Activated T-helper 1 cell treated with anti-CD3 and anti-CD28 coated beads, Interleukin-12 subunit alpha, Interleukin-12 subunit beta, Interleukin-2, Interleukin-4 antibody, amounts not matched to agents 30 ng/mL and 10 ng/mL and 1 ng/mL, durations not matched to agents 14 hours and 24 hours and 36 hours (primary cell): ENCODE measurements at places on chromosomes 5 and 9. TPM values are rescaled to one million over a fixed set of nuclear protein-coding genes. Genes with fewer than 3 reads are reported as not detected.

DNA sequence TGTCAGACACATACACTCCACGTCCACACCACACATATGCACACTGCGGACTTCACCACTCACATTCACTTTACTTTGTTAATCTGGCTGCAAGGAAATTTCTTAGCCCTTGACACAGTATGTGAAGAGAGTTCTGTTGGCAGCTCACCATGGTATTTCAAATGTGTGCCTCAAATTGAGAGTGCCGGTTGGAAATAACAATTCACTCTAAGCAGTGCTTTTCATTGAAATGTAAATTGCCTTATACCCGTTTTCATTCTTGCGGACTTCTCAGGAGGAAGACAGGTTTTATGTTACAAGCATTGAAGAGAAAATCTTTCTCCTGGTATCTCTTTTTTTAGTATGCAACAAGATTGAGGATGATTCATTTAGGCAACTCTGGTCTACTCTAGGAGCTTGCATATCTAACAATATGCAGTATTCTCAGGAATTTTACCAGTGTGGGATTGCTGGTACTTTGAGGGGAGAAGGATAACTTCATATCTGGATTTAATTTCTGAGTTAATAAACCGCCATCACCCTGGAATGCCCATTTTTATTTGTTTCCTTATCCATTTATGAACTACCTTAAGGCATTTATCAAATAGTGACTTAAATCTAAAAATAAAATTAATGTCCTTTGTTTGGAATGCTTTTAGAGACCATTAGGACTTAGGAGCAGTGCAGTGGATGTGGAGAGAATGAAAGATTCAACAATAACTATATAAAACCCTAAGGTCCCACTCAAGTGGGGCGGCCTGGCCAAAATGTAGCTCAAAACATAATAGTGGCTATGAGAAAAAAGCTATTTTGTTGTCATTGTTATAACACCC lies 87.0 kb downstream of the IQGAP2 start:
- peaks cover 8% of the 10 kb centered on the region for H3K36me3 ChIP-seq
- DNase-seq, result no peak
- H3K27ac ChIP-seq, result no peak overlapping the region
- no peaks in the 10 kb centered on the region for H3K27me3 ChIP-seq
- peaks cover 26% of the 10 kb centered on the region for H3K4me1 ChIP-seq

GRCh38 chr9:68458918-68459317 lies 81.8 kb downstream of the TMEM252 start:
- no peak overlapping the region for H3K27ac ChIP-seq
- H3K27me3 ChIP-seq, result peaks cover 7% of the 10 kb centered on the region
- H3K4me3 ChIP-seq, result no peak overlapping the region
- DNase-seq, result no peak

- no peak for DNase-seq
- peaks cover 9% of the 10 kb centered on the region for H3K36me3 ChIP-seq
- peak overlapping the region; percentile 90 for H3K27ac ChIP-seq
Observed at GRCh38 chr5:177445917-177446199, 756 bp upstream of the PRR7 start.

- peaks cover 4% of the 10 kb centered on the region for H3K27me3 ChIP-seq
- no peaks in the 10 kb centered on the region for H3K4me1 ChIP-seq
- no peaks in the 10 kb centered on the region for H3K36me3 ChIP-seq
- H3K27ac ChIP-seq, result no peak overlapping the region
Observed at GRCh38 chr5:14040542-14040941, 96.1 kb upstream of the DNAH5 start.

DNA sequence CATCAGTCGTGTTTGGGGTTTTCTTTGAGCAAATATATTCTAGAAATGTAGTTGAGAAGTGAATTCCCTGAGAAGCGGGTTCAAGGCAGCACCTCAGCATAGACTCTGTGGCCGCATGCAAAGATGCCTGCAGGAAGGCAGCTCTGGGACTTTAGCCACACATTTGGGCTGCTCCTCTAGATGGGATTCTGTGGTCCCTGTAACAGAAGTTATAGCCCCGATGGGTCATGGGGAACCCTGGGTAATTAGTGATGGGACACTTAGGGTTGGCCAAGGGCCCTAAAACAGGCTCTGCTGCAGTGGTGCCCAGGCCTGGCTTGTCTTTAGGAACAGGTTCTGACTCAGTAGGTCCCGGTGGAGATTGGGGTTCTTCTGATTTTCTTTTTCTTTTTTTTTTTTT lies 36.8 kb downstream of the PHF2 start:
- peaks cover 15% of the 10 kb centered on the region for H3K4me1 ChIP-seq
- DNase-seq, result no peak
- peak overlapping the region; percentile 49 for H3K27ac ChIP-seq
- H3K4me3 ChIP-seq, result no peak overlapping the region
- no peaks in the 10 kb centered on the region for H3K27me3 ChIP-seq

DNA sequence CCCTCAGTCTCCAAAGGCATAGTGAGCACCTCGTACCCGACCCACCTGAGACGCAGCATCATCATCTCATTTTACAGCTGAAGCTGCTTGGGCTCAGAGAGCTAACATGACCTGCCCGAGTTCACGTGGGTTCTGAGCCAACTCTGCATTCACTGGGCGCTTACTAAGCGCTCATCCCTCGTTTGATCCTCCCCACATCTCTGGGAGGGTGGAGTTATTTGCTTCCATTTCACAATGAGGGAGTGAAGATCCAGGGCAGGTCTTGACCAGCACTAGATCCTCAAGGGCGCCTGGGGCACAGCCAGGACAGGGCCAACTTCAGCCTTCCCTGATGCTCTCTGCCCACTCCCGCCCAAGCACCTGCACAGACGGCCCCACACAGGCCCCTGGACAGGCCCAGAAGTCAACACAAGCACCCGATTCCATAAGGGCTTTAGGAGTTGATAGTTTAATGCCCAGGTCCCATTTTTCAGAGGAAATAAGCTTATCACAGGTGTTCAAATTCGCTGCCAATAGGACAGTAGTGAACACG lies 80.8 kb downstream of the HRH2 start:
- DNase-seq, result no peak
- no peak overlapping the region for H3K27ac ChIP-seq
- H3K4me3 ChIP-seq, result no peak overlapping the region
- H3K4me1 ChIP-seq, result no peaks in the 10 kb centered on the region
- H3K36me3 ChIP-seq, result no peaks in the 10 kb centered on the region

- peaks cover 10% of the 10 kb centered on the region for H3K27me3 ChIP-seq
- no peak overlapping the region for H3K4me3 ChIP-seq
- H3K36me3 ChIP-seq, result peaks cover 2% of the 10 kb centered on the region
- DNase-seq, result no peak
- peaks cover 56% of the 10 kb centered on the region for H3K4me1 ChIP-seq
Observed at GRCh38 chr9:69817202-69817601, 3.4 kb upstream of the CFAP95 start.

DNA sequence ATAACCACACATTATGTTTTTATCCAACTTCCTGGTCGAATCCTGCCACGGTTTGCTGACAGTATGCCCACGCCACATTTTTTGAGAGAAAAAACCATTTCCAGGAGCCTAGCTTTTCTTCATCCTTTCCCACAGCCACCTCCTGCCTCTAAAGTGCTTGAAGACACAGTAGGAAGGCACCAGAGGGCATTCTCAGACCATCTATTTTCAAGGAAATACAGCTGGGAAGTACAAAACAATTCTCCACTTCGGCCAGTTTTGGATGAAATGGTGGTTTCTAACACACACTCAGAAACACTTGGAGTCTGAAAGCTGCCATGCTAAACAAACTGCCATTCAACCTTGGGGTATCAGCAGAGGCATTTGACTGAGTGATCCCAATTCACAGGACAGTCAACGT lies 86.3 kb upstream of the RPS23 start:
- H3K4me3 ChIP-seq, result no peak overlapping the region
- no peaks in the 10 kb centered on the region for H3K27me3 ChIP-seq
- peaks cover 15% of the 10 kb centered on the region for H3K36me3 ChIP-seq
- H3K27ac ChIP-seq, result no peak overlapping the region
- no peak for DNase-seq
- H3K4me1 ChIP-seq, result peaks cover 68% of the 10 kb centered on the region

DNA sequence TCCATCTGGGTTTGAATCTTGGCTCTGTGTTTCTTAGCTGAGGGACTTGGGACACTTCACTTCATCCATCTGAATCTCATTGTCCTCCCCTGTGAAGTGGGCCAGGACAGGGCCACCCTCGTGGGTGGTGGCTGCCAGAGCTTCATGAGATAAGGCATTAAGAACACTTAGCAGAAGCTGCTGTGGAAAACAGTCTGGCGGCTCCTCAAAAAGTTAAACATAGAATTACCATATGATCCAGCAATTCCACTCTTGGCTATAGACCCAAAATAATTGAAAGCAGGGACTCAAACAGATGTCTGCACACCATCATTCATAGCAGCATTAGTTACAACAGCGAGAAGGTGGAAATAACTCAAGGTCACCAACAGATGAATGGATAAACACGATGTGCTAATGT lies 42.4 kb upstream of the GGTA1 start:
- no peaks in the 10 kb centered on the region for H3K4me1 ChIP-seq
- H3K27ac ChIP-seq, result no peak overlapping the region
- H3K27me3 ChIP-seq, result peaks cover 5% of the 10 kb centered on the region
- no peak overlapping the region for H3K4me3 ChIP-seq
- no peaks in the 10 kb centered on the region for H3K36me3 ChIP-seq

GRCh38 chr5:56837381-56837780 lies 22.0 kb downstream of the MAP3K1 start:
- H3K36me3 ChIP-seq, result no peaks in the 10 kb centered on the region
- no peak for DNase-seq
- H3K27ac ChIP-seq, result peak overlapping the region; percentile 76
- H3K4me1 ChIP-seq, result peaks cover 61% of the 10 kb centered on the region
- no peaks in the 10 kb centered on the region for H3K27me3 ChIP-seq
- no peak overlapping the region for H3K4me3 ChIP-seq

- no peak overlapping the region for H3K4me3 ChIP-seq
- H3K4me1 ChIP-seq, result peaks cover 6% of the 10 kb centered on the region
- H3K27ac ChIP-seq, result no peak overlapping the region
Observed at GRCh38 chr9:134730011-134730760, 88.6 kb downstream of the COL5A1 start.

GRCh38 chr5:152641970-152642805 lies 237.1 kb upstream of the NMUR2 start:
- H3K4me3 ChIP-seq, result no peak overlapping the region
- H3K27ac ChIP-seq, result no peak overlapping the region
- DNase-seq, result no peak
- no peaks in the 10 kb centered on the region for H3K27me3 ChIP-seq
- H3K36me3 ChIP-seq, result no peaks in the 10 kb centered on the region
- H3K4me1 ChIP-seq, result no peaks in the 10 kb centered on the region

DNA sequence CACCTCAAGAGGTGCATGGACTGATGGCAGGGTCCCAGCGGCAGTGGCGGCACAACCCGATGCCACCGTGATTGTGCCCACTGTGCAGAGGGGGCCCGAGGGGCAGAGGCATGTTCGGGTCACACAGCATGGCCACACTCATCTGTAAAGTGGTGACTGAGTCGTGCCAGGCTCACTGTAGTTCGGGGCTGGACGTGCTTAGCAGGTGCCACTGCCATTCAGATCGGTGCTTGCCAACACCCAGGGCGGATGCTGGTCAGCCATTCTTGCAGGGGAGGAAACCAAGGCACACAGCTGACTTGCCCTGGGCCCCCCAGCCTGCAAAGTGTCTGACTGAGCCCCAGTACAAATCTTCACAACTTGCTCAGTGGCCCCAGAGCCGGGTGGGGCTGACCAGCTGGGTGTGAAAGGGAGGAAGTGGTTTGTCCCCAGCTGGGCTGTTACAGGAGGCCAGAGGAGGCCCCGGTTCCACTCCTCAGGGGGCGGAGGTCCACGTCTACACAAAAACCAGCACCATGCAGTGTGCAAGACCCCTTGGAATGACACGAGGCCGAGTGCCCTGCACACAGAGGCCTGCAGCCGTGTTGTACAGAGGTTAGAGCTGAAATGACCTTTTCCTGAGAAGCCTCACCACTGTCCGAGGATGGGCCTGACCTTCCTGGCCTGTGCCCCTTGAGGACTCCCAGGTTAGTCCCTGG lies 17.9 kb downstream of the FGD3 start:
- H3K36me3 ChIP-seq, result peaks cover 21% of the 10 kb centered on the region
- peak overlapping the region; percentile 97 for H3K27ac ChIP-seq
- no peaks in the 10 kb centered on the region for H3K27me3 ChIP-seq
- DNase-seq, result no peak

DNA sequence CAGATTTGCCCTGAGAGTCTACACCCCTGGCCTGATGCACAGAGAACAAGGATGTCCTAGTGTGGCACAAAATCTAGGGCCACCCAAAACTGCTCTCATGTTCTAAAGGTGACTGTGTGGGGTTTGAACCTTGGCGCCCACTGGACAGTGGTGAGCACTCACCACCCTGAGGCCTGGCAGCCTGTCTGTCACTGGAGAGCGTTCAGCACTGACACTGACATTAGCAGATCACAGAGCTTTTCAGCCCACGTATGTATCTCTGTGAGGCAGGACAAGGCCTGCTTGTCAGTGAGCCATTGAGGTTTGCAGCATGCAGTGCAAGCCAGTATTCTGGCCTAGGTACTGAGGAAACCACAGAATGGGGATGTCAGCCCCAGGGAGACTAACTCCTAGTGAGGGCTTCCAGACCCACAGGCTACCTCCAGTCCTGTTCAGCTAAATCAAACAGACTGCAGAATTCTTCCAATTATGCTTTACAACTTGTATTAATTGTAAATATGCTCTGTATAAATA lies 38.9 kb upstream of the SLC2A8 start:
- H3K36me3 ChIP-seq, result no peaks in the 10 kb centered on the region
- H3K4me1 ChIP-seq, result peaks cover 7% of the 10 kb centered on the region
- no peak overlapping the region for H3K27ac ChIP-seq
- peaks cover 31% of the 10 kb centered on the region for H3K27me3 ChIP-seq
- no peak overlapping the region for H3K4me3 ChIP-seq

DNA sequence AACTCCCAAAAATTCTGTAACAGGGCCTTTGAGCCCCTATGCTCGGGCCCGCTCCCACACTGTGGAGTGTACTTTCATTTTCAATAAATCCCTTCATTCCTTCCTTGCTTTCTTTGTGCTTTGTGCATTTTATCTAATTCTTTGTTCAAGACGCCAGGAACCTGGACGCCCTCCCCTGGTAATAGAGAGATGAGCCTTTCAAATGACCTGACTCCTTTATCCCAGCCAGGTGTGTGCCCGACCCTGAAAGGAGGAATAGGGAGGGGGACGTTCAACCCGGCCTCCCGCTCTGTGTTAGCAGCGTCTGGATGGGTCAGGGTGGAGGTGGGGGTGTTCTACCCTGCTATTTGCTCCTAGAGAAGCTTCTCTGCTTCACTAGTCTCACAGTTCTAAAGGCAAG lies 53.9 kb downstream of the FXN start:
- H3K27me3 ChIP-seq, result peaks cover 1% of the 10 kb centered on the region
- no peaks in the 10 kb centered on the region for H3K36me3 ChIP-seq
- H3K4me1 ChIP-seq, result no peaks in the 10 kb centered on the region
- DNase-seq, result no peak
- no peak overlapping the region for H3K4me3 ChIP-seq

GRCh38 chr9:133050142-133050541 lies 11.6 kb upstream of the CEL start:
- no peaks in the 10 kb centered on the region for H3K4me1 ChIP-seq
- H3K4me3 ChIP-seq, result no peak overlapping the region
- no peak for DNase-seq
- H3K36me3 ChIP-seq, result peaks cover 28% of the 10 kb centered on the region

The ABO gene
- 0.34 and 0.60 TPM in 2 replicates for total RNA-seq

The SPAG8 gene
- total RNA-seq, result 0.66 and 1.0 TPM in 2 replicates

The TJP2 gene
- 19.3 and 20.7 TPM in 2 replicates for total RNA-seq

The ELOVL7 gene
- 0.34 and 0.49 TPM in 2 replicates for total RNA-seq

The ARAP3 gene
- total RNA-seq, result 7.1 and 7.2 TPM in 2 replicates

The DOCK8 gene
- total RNA-seq, result 120 and 122 TPM in 2 replicates

The GMCL2 gene
- total RNA-seq, result not detected in 2 replicates

The C9orf85 gene
- 9.3 and 9.8 TPM in 2 replicates for total RNA-seq
